HFF-Myc (cell line): ENCODE measurements at places on chromosomes 2 and 18.

DNA sequence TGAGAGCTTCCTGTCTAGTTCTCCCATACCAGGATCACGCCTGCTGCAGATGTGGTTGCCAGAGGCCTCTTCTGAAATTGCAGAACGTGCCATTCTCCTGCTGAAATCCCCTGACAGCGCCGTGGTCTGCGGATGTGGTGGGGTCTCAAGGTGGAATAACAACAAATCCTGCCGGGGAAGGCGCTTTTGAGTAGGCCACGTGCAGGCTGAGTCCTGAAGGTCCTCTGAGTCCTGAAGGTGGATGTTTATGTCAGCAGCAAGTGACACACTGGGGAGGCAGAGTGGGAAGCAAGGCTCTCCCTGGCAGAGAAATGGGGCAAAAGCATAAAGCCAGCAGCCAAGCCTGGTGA lies 241.4 kb downstream of the MYCN start:
- no peak for DNase-seq

DNA sequence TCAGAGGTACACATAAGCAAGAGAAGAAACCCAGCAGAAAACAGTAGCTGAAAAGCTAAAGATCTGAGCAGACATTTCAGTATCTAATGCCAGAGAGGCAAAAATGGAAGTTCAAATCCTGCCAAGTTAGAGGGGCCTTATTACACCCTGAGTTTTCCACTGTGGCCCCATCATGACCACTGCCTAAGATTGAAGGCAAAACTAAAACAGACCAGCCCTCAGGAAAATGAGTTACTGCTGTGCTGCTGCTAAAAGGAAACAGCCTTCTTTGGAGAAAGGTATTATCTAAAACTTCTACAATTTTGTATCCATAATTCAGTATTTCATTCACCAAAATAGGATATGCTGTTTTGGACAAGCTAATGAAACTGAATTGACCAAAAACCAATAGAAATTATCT lies 16.8 kb downstream of the PPP1CB start:
- no peak for DNase-seq

DNA sequence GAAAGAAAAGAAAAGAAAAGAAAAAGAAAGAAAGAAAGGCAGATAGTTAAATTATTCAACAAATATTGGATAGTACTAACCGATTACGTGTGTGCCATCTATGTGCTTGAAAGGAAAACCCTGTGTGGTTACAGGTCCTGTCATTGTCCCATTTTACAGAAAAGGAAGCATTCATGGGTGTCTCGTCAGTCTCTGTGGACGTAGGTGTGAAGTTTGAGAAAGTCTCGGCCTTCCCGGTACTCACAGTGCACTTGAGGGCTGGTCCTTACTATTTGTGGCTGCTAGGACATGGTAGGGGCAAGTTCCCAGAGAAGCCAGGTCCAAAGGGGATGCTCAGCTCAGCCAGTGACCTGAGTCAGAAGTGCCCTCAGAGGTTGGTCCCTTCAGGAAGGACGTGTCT lies 19.3 kb downstream of the SH3YL1 start:
- DNase-seq: no peak

- DNase-seq: no peak
These were observed 1.2 kb downstream of the MXD1 start for GRCh38 chr2:69916106-69916505.

DNA sequence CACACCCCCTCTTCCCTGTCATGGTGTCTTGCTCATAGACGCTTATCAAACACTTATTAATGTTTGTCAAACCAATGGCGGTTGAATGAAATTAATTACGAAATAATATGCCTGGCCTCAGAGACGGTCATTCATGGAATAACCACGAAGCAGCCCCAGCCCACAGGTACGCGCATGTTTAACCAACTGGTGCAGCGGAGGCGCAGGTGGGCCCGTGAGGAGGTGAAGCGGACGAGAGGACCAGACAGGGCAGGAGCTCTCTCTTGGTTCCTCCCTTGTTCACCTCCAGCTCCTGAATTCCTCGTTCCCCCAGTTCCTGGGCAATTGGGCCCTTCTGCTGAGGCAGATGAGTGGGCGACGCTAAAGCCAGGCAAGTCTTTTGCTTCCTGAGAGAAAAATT lies 169.8 kb downstream of the TNS1 start:
- no peak for DNase-seq

DNA sequence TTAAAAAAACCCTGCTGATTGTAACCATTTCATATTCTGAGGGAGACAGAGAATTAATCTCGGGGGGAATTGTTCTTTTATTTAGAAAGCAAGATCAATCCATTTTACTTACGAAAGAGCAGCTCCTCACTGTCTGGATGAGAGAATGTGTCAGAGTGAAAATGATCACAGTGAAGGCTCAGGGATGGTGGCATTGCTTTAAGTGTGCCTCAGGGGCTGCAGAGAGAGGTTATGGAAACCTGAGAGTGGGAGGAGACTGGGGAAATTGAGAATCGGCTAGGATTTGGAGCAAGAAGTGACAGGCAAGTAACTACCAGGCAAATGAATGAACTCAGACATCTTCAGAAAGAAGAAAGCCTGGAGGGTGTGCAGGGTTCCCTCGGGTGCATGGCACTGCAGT lies 34.2 kb downstream of the MRPL35 start:
- DNase-seq: no peak
